ENCODE measurements at places on chromosomes 2 and 18. TPM values are rescaled to one million over a fixed set of nuclear protein-coding genes. Genes with fewer than 3 reads are reported as not detected.
A peak's percentile ranks its signal among the peaks of the same experiment; 100 is the strongest.

The TMEM178A gene
- 19.2 TPM for total RNA-seq

The DNER gene
- 0.97 TPM for total RNA-seq

The CDH20 gene
- 1.6 TPM for total RNA-seq

The CEP68 gene
- 33.3 TPM for total RNA-seq

DNA sequence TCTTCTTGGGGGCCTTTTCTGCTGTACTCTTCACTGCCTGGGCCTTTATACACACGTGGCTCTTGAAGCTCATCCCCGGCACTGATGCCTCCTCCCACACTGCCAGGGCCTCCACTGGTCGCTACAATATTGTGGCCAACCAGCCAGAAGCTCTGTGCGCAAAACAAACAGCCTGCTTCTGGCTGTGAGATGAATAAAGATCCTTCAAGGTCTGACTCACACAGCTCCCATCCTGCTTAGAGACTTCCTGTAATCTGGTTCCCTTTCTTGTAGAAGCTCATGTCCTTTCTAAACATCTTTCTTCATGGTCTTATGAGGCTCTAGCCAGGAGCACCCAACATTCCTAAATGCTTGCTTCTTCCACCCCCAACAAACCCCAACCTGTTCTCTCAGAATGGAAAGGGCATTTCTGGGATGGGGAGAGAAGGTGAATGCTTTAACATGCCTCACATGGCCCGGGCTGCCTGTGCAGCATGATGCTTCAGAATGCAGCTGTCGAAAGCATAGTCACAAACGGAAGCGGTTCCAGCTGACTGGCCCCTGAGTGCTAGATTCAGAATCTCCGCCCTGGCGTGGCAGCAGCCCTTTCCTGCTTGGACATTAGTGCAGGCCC, 24.6 kb downstream of the NRP2 start:
- no peak for DNase-seq

DNA sequence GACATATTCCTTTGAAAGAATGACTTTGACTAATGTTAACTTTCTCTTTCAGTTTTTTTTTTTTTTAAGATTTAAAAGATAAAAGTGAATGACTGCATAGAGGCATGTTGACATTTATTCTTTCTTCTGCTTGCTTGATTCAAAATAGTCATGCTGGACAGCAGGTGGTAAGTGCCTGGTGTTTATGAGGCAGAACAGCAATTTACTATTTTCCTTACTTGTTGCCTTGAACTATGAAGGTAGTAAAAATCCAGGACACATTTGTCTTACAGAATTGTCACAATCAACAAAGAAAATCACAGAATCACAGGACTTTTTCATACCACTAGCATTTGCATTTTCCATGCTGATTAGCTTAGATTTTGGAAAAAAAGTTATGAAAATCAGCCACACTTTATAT, 388.3 kb downstream of the CTNNA2 start:
- DNase-seq, result no peak

- no peak for DNase-seq
Observed at GRCh38 chr18:475202-476031, 25.1 kb downstream of the COLEC12 start.

DNA sequence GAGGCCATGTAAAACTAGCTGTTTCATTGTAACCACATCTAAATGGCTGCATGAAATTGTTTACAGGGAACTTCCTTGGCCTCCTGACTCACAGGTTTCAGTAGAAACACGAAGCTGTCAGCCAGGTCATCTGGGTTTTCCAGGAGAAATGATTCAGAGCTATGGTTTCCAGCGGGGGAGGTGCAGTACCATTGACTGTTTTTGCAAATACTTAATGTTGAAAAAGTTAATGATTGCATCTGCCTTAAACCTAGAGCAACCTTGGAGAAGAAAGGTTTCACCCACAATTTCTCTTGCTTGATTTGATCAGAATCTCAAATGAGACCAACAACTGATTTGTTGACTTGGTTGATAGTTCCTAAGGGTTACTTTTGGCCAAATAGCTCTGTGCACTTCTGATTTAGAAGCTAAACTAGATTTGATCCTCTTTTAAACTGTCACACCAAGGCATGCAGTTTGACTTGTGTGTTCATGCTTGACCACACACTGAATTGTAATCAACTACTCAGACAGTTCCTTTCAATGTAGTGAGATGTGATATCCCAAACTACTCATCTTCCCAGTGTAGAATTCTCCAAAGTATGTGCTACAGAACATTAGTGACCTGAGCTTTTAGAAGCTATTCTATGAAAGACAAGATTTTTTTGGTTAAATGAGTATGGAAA, 193.5 kb upstream of the CHST9 start:
- no peak for DNase-seq

GRCh38 chr2:128765811-128766210, 447.1 kb upstream of the HS6ST1 start:
- DNase-seq, result peak; percentile 25

DNA sequence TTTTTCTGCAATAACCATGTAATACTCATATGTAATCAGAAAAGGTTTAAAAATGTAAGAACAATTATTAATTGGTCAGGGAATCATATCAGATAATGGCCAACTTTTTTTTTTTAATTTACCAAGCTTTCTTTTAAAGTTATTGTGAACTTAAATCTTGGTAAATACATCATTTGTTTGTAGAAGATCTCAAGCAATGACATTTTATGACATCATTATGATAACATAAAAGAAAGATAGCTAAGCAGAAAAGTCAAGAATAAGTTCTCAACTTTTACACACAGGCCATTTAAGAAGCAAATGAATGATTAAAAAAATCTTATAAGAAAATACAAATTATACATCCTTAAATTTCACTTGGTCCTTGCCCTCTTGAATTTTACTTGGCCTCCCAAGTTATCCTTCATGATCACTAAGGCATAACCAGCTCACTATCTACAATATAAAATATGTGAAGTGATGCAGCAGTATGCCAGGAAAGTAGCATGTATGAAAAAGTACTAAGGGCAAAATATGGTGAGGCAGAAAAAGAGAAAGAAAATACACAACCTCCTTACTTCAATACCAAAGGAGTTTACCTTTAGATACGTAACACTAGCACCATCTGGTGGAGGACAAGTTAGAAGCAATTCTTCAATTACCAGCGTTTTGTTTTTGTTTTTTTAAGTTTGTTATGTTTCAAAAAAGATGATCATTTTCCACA, 116.6 kb downstream of the SRBD1 start:
- DNase-seq, result peak; percentile 80

Measured in neural progenitor cell (in vitro differentiated cells).